ENCODE measurements at places on chromosomes 3 and 15. TPM values are rescaled to one million over a fixed set of nuclear protein-coding genes. Genes with fewer than 3 reads are reported as not detected.

Gene MOBP
- 0.10 TPM for total RNA-seq

Gene ECE2
- total RNA-seq = not detected

Gene C3orf85
- 33.4 TPM for total RNA-seq

Gene IFT122
- total RNA-seq = 14.6 TPM

Gene WDR76
- 4.7 TPM for total RNA-seq

Gene FOXB1
- not detected for total RNA-seq

Gene DTWD1
- total RNA-seq = 24.1 TPM

Gene PPP2R3A
- total RNA-seq = 20.2 TPM

GRCh38 chr3:151003029-151003767 lies 30.7 kb upstream of the CLRN1 start:
- peak overlapping the region; percentile 85 for H3K27ac ChIP-seq
- H3K27me3 ChIP-seq = no peaks in the 10 kb centered on the region
- H3K4me3 ChIP-seq = no peak overlapping the region
- no peaks in the 10 kb centered on the region for H3K36me3 ChIP-seq
- H3K4me1 ChIP-seq = peaks cover 7% of the 10 kb centered on the region
- DNase-seq = peak; percentile 45

DNA sequence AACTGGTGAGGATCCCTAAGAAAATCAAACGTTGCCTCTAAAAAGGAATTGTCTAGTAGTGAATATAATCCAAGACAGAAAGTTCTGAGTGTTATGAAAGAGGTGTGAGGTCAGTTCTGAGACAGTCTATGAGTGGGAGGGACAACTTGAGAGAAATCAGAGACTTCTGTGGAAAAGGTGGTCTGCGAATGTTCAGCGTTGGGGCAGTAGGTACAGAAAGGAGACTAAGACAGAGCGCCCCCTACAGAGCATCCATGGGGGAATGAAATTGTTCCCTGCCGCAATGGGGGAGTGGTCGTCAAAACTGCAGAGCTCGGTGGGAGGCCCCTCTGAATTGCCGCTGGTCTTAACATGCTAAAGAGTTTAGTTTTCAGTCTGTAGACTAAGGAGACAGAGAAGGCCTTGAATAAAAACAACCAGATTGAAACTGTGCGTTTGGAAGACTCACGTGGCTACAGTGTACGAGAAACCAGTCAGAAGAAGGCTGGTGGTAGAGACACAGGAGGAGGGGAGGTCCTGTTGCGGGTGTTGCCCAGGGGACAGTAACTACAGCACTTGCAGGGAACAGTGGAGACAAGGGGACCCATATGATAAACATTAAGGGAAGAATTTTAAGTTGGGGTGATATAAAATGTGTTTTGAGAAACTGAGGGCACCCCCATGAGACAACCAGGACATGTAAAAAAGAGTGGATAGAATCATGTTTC lies 6.9 kb downstream of the TNIK start:
- H3K4me3 ChIP-seq = no peak overlapping the region
- peaks cover 11% of the 10 kb centered on the region for H3K4me1 ChIP-seq
- no peaks in the 10 kb centered on the region for H3K27me3 ChIP-seq
- no peak overlapping the region for H3K27ac ChIP-seq
- no peaks in the 10 kb centered on the region for H3K36me3 ChIP-seq
- DNase-seq = peak; percentile 12

GRCh38 chr3:149648525-149648924 lies 9.3 kb downstream of the WWTR1 start:
- no peak for DNase-seq
- H3K4me3 ChIP-seq = no peak overlapping the region
- H3K27me3 ChIP-seq = no peaks in the 10 kb centered on the region
- no peaks in the 10 kb centered on the region for H3K36me3 ChIP-seq
- no peak overlapping the region for H3K27ac ChIP-seq

- H3K36me3 ChIP-seq = no peaks in the 10 kb centered on the region
- H3K4me1 ChIP-seq = peaks cover 59% of the 10 kb centered on the region
- peak; percentile 85 for DNase-seq
- peak overlapping the region; percentile 91 for H3K27ac ChIP-seq
- H3K27me3 ChIP-seq = no peaks in the 10 kb centered on the region
These were observed 26.4 kb downstream of the ANXA2 start for GRCh38 chr15:60371175-60372051.

- H3K4me1 ChIP-seq = peaks cover 34% of the 10 kb centered on the region
- no peak overlapping the region for H3K4me3 ChIP-seq
- H3K27me3 ChIP-seq = no peaks in the 10 kb centered on the region
- no peak for DNase-seq
- H3K36me3 ChIP-seq = no peaks in the 10 kb centered on the region
These were observed 190.1 kb downstream of the FAM43A start for GRCh38 chr3:194875581-194876402.

DNA sequence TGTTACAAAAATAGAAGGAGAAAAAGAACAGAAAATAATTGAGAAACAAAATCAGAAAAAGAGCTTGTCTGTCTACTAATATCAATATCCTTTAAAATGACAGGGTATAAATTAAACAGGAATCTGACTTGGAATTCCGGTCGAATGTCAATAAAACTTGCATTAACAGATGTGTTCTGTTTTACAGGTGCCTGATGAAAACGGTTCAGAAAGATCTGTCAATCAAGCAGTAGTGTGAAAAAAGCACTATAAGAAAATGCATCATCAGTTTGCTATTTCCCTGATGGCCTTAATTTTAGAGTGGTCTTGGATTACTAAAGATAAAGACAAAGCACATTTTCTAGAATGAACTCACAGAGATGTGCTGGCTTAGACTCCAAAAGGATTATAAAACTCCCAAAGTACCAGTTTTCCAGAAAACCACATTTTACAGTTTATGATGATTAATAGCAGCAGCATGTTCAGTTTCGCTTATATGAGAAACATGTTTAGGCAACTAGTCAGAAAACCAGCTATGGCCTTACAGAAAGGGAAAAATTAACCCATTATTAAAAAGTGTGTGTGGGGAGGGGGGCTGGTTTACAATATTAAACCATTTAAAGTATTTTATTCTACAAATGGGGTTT lies 8.2 kb upstream of the C3orf38 start:
- no peaks in the 10 kb centered on the region for H3K27me3 ChIP-seq
- no peaks in the 10 kb centered on the region for H3K36me3 ChIP-seq
- DNase-seq = no peak
- H3K4me3 ChIP-seq = no peak overlapping the region
- no peaks in the 10 kb centered on the region for H3K4me1 ChIP-seq

DNA sequence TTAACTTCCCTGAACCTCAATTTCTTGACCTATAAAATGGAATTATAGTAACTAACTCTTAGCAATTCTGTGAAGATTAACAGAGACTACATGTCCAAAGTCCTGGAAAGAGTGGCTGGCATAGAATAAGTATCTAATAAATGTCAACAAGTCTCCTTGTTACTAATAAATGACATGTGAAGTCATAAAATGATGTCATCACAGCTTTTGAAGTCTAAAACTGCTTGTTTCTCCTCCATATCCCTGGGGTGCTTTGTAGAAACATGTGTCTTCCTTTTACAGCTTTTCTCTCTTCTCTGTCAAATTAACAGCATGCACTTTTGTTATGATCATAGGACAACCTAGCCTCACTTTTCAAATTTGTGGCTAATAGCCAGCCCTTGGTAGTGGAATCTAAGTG lies 510.2 kb downstream of the NTRK3 start:
- H3K27ac ChIP-seq = peak overlapping the region; percentile 5
- no peak overlapping the region for H3K4me3 ChIP-seq
- peak; percentile 37 for DNase-seq

- peaks cover 5% of the 10 kb centered on the region for H3K4me1 ChIP-seq
- H3K36me3 ChIP-seq = no peaks in the 10 kb centered on the region
- no peak for DNase-seq
- H3K27ac ChIP-seq = no peak overlapping the region
These were observed 16.8 kb downstream of the FGF7 start for GRCh38 chr15:49439678-49440395.

DNA sequence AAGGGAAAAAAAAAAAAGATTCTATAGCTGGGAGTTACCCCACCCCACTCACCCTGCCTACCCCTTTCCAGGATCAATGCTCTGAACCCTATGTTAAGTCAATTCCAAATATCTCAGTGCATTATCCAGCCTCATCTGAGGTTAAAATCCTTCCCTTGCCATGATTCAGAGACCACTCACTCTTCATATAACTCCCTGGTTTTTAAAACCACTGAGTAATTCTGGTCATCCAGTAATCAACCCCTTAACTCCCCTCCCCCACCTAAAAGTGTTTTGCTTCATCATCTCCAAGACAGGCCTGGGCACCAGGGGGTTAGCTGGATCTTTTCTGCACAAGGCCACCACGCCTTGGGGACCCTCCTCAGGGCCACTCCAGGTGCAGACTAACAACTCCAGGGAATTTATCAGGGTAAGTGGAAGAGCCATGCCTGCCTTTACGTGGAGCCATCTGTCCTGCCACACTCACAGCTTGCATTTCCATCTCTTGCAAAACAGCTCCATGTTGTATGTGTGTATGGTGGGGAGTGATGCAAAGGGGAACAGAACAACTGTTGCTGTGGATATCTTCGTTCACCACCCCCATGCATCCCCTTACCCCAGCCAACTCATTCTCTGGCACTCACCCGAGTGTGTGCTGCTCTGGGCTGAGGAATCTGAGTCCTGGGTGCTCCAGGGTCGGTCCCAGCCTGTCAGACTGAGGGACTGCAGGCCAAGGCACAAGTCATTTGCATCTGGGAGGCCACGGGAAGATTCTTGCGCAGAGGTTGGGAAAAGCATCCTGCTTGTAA lies 30.7 kb upstream of the RPS17 start:
- DNase-seq = no peak
- H3K4me3 ChIP-seq = no peak overlapping the region
- no peaks in the 10 kb centered on the region for H3K4me1 ChIP-seq

DNA sequence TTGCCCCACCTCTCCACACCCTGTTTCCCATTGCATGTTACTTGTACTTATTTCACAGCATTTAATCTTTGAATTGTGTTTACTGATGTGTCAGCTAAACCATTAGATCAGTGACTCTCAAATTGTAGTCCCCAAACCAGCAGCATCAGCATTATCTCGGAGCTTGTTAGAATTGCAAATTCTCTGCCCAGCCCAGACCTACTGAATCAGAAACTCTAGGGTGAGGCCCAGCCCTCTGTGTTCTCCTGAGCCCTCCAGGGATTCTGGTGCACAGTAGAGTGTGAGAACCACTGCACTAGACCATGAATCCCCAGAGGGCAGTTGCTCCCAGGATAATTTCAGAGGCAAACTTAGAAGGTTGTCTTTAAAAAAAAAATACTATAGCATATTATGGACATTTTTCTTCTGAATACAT lies 13.0 kb downstream of the PLD1 start:
- H3K4me1 ChIP-seq = peaks cover 14% of the 10 kb centered on the region
- H3K27ac ChIP-seq = no peak overlapping the region

GRCh38 chr3:23889386-23889785 lies 27.4 kb downstream of the NKIRAS1 start:
- H3K27ac ChIP-seq = no peak overlapping the region
- H3K4me3 ChIP-seq = no peak overlapping the region
- no peaks in the 10 kb centered on the region for H3K27me3 ChIP-seq
- H3K4me1 ChIP-seq = no peaks in the 10 kb centered on the region
- DNase-seq = no peak
- H3K36me3 ChIP-seq = no peaks in the 10 kb centered on the region

- no peak overlapping the region for H3K27ac ChIP-seq
- H3K4me3 ChIP-seq = no peak overlapping the region
- H3K27me3 ChIP-seq = no peaks in the 10 kb centered on the region
These were observed 801.3 kb downstream of the EPHA3 start for GRCh38 chr3:89908711-89909213.

Measured in hepatocyte (in vitro differentiated cells).